ENCODE measurements at places on chromosomes 3 and 15. TPM values are rescaled to one million over a fixed set of nuclear protein-coding genes. Genes with fewer than 3 reads are reported as not detected.
A peak's percentile ranks its signal among the peaks of the same experiment; 100 is the strongest.

DNA sequence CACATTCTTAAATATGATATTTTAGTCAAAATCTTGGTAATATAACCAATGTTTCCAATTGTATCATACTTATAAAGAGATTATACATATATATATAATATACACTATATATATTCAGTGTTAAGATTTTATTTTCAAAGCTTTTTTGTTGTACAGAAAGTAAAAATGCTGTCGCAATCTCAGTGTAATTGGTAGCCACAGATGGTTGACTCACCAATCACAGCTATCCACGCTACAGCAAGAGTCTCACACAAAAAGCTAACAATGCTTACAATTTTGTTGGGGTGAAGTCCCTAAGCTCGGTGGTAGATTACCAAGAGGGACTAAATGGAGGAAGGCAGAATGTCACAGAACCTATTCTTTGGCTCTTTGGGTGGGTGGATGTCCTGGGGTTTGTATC lies 16.9 kb upstream of the CFAP161 start:
- no peak overlapping the region for H3K27ac ChIP-seq
- no peaks in the 10 kb centered on the region for H3K36me3 ChIP-seq
- no peak for DNase-seq
- peaks cover 7% of the 10 kb centered on the region for H3K27me3 ChIP-seq

DNA sequence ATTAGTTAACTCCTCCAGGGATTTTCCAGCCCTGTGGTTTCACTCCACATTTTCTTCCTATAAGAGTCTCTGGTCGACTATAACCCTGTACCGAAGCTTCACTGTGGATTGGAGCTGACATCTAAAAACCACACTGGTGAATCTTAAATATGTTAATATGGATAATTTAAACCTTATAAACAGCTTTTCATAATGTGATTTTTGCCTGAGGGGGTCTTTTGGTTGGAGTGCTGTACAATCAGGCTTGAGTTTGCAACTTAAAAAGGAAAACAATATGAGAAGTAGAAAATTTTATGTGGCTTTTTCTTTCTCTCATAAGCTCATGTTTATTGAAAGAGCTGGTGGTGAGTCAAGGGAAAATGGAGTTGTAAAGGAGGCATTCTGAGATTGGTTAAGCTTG lies 313.7 kb downstream of the VPS13C start:
- H3K36me3 ChIP-seq, result no peaks in the 10 kb centered on the region
- H3K27me3 ChIP-seq, result no peaks in the 10 kb centered on the region
- no peak overlapping the region for H3K27ac ChIP-seq
- no peak overlapping the region for H3K4me3 ChIP-seq

GRCh38 chr15:71600237-71600636 lies 210.1 kb upstream of the NR2E3 start:
- H3K4me3 ChIP-seq, result no peak overlapping the region
- H3K4me1 ChIP-seq, result peaks cover 35% of the 10 kb centered on the region
- no peaks in the 10 kb centered on the region for H3K36me3 ChIP-seq
- H3K27ac ChIP-seq, result peak overlapping the region; percentile 70
- no peaks in the 10 kb centered on the region for H3K27me3 ChIP-seq

- no peak overlapping the region for H3K4me3 ChIP-seq
- H3K4me1 ChIP-seq, result peaks cover 6% of the 10 kb centered on the region
- no peaks in the 10 kb centered on the region for H3K27me3 ChIP-seq
- H3K36me3 ChIP-seq, result no peaks in the 10 kb centered on the region
- H3K27ac ChIP-seq, result no peak overlapping the region
Observed at GRCh38 chr3:155753038-155753639, 8.3 kb upstream of the PLCH1 start.

ADAMTS9 gene
- 56.9 TPM for polyA plus RNA-seq

FBXO40 gene
- polyA plus RNA-seq, result not detected
